ENCODE measurements at places on chromosomes 3 and 15. TPM values are rescaled to one million over a fixed set of nuclear protein-coding genes. Genes with fewer than 3 reads are reported as not detected.

DNA sequence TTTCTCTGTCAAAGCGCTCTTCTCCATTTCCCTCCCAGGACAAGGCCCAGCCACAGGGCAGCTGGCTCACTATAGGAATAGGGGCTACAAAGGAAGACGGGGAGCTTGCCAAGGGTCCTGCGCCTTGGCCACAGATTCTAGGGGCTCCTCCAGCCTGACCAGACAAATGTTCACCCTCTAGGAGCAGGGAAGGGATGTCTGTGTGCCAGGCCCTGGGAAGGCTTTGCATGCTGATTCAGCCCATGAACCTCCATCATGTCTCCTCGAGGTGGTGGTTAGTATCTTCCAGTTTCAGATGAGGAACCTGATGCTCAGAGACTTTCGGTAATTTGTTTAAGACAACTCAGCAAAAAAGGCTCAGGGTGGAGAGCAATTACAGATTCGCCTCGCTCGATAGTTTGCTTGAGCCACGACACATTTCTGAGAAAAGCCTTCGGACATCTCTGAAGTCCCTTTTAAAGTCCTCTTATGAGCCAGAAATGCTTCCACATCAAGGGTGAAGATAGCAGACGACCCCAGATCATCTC is 110.0 kb downstream of the XXYLT1 start:
- no peaks in the 10 kb centered on the region for H3K36me3 ChIP-seq
- DNase-seq = no peak
- no peaks in the 10 kb centered on the region for H3K4me1 ChIP-seq
- no peaks in the 10 kb centered on the region for H3K27me3 ChIP-seq
- no peak overlapping the region for H3K4me3 ChIP-seq

GRCh38 chr15:73570355-73571032 is 62.7 kb downstream of the NPTN start:
- H3K27me3 ChIP-seq = no peaks in the 10 kb centered on the region
- H3K4me1 ChIP-seq = no peaks in the 10 kb centered on the region
- no peak for DNase-seq
- H3K36me3 ChIP-seq = no peaks in the 10 kb centered on the region
- no peak overlapping the region for H3K4me3 ChIP-seq
- no peak overlapping the region for H3K27ac ChIP-seq

DNA sequence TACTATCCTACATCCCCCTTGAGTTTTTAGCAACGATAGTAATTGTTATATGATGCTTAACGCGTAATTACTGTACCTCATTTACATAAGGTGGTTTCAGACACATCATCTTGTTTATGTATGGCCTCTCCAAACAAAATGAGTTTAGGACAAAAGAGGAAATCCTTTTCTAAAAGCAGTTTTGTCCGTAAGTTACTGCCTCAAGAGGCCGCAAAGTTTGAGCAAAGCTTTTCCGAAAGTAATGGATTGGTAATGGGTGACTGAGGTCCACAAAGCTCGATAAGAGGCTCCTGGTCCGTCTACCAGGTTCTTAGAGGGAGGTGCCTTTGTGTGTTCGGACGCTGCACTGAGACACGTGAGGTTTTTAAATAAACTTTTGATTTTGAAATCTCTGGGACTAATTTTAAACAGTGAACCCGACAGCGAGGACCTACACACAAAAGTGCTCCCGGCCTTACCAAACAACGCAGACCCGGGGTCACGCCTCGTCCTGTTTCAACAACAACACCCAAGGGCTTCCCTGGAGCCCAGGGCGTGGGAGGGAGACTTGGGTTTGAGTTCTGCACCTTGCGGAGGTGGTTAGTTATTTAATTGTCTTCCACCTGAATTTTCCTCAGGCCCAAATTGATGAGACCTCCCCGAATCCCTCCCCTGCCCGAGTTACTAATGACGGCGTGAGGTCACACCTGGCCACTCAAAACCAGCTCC is 456 bp upstream of the C15orf61 start:
- peak overlapping the region; percentile 98 for H3K27ac ChIP-seq
- H3K4me1 ChIP-seq = no peaks in the 10 kb centered on the region
- no peak for DNase-seq
- H3K4me3 ChIP-seq = peak overlapping the region; percentile 97

- H3K4me1 ChIP-seq = no peaks in the 10 kb centered on the region
- DNase-seq = no peak
- H3K27ac ChIP-seq = no peak overlapping the region
- no peaks in the 10 kb centered on the region for H3K27me3 ChIP-seq
Observed at GRCh38 chr3:99885851-99886250, 68.2 kb downstream of the CMSS1 start.

DNA sequence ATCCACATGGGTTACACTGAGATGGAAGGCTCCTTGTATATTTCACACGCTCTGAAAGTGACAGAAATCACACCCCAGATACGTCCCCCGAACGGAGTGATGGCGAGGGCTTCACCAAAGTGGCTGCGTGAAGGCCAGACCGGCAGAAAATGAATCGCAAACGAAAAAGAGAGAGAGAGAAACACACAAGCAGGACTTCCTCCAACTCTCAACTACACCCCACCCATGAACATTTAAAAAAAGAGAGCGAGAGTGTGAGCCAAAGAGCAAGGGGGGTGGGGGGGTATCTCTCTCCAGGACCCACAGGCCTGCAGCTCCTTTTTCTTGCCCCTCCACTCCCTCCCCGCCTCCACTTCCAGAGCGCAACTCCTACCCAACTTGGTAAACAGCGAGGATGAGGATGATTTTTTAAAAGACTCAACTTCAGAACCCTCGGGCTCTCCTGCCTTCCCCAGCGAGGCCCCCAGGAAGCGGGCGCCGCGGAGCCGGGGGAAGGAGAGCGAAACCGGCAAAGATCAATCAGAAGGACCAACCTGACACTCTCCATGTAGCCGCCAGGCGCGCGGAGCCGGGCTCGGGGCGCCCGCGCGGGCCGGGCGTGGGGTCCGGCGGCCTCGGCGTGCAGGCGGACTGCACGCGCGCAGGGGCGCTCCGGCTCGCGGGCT is 519.1 kb downstream of the FOXP1 start:
- peak overlapping the region; percentile 98 for H3K27ac ChIP-seq
- no peaks in the 10 kb centered on the region for H3K4me1 ChIP-seq
- no peak for DNase-seq
- no peaks in the 10 kb centered on the region for H3K36me3 ChIP-seq
- H3K4me3 ChIP-seq = peak overlapping the region; percentile 77

- no peaks in the 10 kb centered on the region for H3K36me3 ChIP-seq
- no peak for DNase-seq
- no peak overlapping the region for H3K4me3 ChIP-seq
- no peaks in the 10 kb centered on the region for H3K4me1 ChIP-seq
Observed at GRCh38 chr15:38671675-38672254, 107.2 kb upstream of the RASGRP1 start.

DNA sequence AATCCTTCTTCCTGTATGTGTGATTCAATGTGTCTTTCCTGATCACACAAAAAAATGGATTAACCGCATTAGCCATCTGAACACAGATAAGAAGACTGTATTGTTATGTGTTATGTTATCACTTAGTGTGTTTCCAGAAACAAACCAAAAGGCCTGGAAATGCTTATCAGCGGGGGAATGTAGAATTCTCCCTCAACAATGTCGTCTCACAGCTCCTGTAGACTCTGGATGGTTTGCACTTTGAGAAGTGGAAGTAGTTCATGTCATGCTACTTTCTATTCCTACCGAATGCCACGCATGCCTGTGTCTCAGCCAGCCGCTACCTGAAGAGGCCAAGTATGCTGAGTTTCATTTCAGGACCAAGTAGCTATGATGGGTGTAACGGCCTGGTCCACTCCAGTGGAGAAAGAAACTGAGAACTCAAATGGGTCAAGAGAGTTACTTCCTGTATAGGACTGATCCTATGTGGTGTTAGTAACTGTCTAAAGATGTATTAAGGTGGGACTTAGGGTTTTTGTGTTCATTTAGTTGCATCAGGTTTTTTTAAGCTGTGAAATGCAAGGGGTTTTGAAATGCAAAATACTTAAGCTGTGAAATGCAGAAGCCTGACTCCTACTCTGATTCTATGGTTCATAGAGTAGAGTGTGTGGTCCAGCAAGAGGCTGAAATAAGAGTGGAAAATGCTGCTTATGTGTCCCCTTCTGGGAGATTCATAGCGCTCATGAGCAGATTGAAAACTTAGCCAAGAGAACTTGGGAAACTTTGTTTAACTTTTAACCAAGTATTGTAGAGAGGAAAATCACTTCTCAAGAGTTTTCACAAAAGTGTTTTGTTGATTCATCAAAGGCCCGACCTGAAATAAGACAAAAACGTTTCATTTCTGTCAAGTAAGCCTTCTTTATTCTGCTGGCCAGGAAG is 118.5 kb upstream of the LMOD3 start:
- no peaks in the 10 kb centered on the region for H3K36me3 ChIP-seq
- no peaks in the 10 kb centered on the region for H3K27me3 ChIP-seq
- no peak overlapping the region for H3K4me3 ChIP-seq
- H3K4me1 ChIP-seq = no peaks in the 10 kb centered on the region
- no peak overlapping the region for H3K27ac ChIP-seq
- no peak for DNase-seq

GRCh38 chr3:79392479-79392878 is 375.3 kb downstream of the ROBO1 start:
- no peaks in the 10 kb centered on the region for H3K27me3 ChIP-seq
- H3K4me3 ChIP-seq = no peak overlapping the region
- no peak overlapping the region for H3K27ac ChIP-seq

DNA sequence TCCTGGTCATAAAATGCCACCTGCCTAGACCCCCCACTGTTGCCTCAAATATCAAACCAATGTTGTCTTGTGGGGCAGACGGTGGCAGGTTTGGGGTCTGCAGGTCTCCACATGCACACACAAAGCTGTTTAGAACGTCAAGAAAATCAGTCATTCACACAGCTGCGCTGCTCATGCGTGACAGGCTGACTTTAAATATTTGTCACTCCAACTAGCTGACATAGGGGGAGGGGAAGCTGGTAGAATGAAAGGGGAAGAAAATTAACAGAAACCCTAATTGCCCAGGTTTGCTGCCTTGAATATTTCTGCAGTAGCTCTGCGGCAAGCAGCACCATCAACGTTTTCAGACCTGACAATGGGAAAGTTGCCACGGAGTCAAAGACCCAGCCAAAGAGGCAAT is 201.8 kb downstream of the ABHD5 start:
- no peak overlapping the region for H3K4me3 ChIP-seq
- DNase-seq = no peak
- H3K27ac ChIP-seq = no peak overlapping the region
- H3K27me3 ChIP-seq = no peaks in the 10 kb centered on the region
- H3K4me1 ChIP-seq = no peaks in the 10 kb centered on the region

- no peaks in the 10 kb centered on the region for H3K27me3 ChIP-seq
- peaks cover 21% of the 10 kb centered on the region for H3K4me1 ChIP-seq
- DNase-seq = no peak
- no peak overlapping the region for H3K4me3 ChIP-seq
Observed at GRCh38 chr15:75695220-75695619, 17.4 kb downstream of the CSPG4 start.

- peak overlapping the region; percentile 81 for H3K4me3 ChIP-seq
- no peaks in the 10 kb centered on the region for H3K27me3 ChIP-seq
- no peak for DNase-seq
- no peaks in the 10 kb centered on the region for H3K4me1 ChIP-seq
Observed at GRCh38 chr3:42803414-42804105, 730 bp downstream of the HIGD1A start.

GRCh38 chr3:47791193-47791855 is 9.6 kb upstream of the SMARCC1 start:
- no peak overlapping the region for H3K4me3 ChIP-seq
- no peaks in the 10 kb centered on the region for H3K27me3 ChIP-seq
- no peaks in the 10 kb centered on the region for H3K4me1 ChIP-seq
- DNase-seq = no peak

DNA sequence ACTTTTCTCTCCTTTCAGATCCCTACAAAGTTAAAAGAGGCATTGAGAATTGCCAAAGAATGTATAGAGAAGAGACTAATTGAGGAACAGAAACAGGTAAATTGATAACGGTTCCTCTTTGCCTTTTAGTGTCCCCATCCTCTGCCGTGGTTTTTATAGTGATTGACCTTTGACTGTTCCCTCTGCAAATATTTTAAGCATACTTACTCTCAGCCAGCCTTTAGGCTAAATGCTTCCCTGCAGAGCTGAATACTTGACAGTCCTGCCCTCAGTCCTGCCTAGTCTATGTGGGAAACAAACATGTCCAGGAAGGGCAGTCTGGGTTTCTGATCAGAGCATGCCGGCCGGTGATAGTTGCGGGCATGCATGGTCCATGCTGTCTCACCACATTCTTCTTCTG is 24.7 kb downstream of the PDHB start:
- no peak overlapping the region for H3K4me3 ChIP-seq
- H3K36me3 ChIP-seq = peaks cover 5% of the 10 kb centered on the region
- no peaks in the 10 kb centered on the region for H3K4me1 ChIP-seq
- H3K27ac ChIP-seq = no peak overlapping the region
- no peak for DNase-seq

- no peak overlapping the region for H3K27ac ChIP-seq
- H3K36me3 ChIP-seq = no peaks in the 10 kb centered on the region
- H3K4me3 ChIP-seq = no peak overlapping the region
- no peaks in the 10 kb centered on the region for H3K4me1 ChIP-seq
- no peaks in the 10 kb centered on the region for H3K27me3 ChIP-seq
Observed at GRCh38 chr3:111691293-111691909, 96.3 kb upstream of the ZBED2 start.

DNA sequence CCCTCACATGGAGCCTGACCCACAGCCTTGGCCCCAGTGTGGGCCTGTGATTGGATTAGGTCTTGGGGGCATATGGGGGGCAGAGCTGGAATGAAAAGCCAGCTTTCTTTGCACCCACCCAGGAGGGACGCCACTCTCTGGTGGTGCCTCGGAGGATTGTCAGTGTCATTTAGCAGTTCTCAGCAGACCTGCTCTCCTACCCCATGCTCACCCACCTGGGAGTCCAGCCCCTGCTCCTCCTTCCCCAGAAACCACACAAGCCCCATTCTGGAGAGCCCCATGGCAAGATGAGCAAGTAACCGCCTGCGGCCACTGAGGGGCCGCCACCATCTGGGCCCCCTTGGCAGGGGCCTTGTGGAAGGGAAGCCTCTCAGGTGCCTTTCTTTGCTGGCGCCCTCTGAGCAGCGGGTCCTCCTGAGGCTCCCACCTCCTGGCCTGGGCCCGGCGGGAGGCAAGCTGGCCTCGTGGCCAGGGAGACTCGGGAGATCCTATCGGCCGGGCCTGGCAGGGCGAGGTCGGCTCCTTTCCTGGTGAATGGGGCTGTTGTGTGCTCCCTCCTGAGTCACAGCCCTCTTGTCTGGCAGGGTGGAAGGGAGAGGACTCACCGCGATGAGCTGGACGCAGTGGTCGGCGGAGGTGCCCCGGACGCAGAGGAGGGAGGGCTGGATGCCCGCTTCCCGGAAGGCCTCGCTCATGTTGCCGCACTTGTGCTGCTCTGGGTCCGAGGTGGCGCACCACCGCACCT is 2.3 kb downstream of the MELTF start:
- no peaks in the 10 kb centered on the region for H3K36me3 ChIP-seq
- peaks cover 3% of the 10 kb centered on the region for H3K4me1 ChIP-seq
- H3K27ac ChIP-seq = peak overlapping the region; percentile 66
- peak; percentile 32 for DNase-seq

The SLC15A2 gene
- 0.98 TPM for total RNA-seq

The ITPKA gene
- not detected for total RNA-seq

The CEP63 gene
- total RNA-seq = 31.8 TPM

The ATP10A gene
- total RNA-seq = 7.2 TPM

The TUSC2 gene
- 18.1 TPM for total RNA-seq

The CCRL2 gene
- total RNA-seq = 9.2 TPM

The ISL2 gene
- total RNA-seq = not detected

The WDR93 gene
- total RNA-seq = 0.98 TPM

The FYTTD1 gene
- 56.7 TPM for total RNA-seq

The ZCWPW2 gene
- 2.3 TPM for total RNA-seq

The TMCO5A gene
- not detected for total RNA-seq

The FGF7 gene
- total RNA-seq = 33.7 TPM

The CPEB1 gene
- total RNA-seq = 6.9 TPM
